ENCODE measurements at places on chromosomes 12 and 14.
A peak's percentile ranks its signal among the peaks of the same experiment; 100 is the strongest.

DNA sequence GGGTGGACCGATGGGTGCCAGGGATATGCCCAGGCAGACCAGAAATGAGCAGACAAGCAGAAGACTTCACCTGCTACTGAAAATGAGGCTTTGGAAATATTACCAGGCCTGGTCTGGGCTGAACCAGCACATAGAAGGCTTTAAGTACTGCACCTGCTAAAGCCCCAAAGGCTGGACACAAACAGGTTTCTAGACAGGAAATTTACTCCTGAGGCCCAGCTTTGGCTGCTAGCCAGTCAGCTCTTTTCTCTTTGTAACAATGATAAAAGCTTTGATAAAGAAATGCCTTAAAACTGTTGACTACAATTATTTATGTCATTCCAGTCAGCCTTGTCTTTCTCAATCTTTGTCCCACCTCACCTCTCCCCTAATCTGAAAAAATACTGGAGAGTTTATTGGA, 228.9 kb upstream of the EGLN3 start:
- peak; percentile 76 for DNase-seq

DNA sequence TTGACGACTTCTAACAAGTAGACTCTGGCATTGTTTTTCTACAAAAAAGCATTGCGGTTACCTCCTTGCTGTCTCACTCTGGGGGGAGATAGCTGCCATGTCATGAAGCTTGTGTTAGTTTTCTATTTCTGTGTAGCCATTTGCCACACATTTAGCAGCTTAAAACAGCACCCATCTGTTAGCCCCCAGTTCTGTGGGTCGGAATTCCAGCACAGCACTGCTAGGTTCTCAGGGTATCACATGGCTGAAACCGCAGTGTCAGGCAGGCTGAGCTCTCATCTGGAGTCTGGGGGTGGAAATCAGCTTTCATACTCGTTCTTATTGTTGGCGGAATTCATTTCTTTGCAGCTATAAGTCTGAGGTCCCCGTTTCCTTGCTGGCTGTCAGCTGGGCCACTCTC, 19.9 kb upstream of the STXBP6 start:
- no peak for DNase-seq

DNA sequence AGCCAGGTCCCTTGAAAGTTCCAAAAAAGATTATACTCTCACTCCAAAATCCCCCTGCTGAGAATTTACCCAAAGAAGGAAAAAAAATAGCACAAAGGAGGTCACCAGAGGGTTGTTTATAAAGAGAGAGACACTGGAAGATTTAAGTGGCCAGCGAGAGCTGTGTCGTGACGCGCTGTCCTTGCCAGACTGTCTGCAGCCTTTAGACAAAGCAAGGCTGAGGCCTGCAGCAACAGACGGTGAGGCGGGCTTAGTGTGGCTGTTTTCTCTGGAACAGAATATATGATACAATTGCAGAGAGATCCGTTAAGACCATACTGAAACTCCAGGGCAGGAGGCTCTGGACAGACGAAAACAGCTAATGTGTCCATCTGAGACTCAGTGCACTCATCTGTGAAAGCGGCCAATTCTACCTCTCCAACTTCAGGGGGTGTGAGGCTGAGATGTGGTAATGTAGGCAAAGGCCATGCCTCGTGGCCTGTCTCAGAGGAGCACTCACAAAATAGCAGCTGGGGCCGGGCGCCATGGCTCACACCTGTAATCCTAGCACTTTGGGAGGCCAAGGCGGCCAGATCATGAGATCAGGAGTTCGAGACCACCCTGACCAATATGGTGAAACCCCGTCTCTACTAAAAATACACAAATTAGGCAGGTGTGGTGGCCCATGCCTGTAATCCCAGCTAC, 36.2 kb downstream of the ANAPC7 start:
- no peak for DNase-seq

GRCh38 chr12:15977999-15978951, 67.1 kb downstream of the DERA start:
- DNase-seq: no peak

- no peak for DNase-seq
Observed at GRCh38 chr14:106269029-106269428, 742.6 kb downstream of the TMEM121 start.

DNA sequence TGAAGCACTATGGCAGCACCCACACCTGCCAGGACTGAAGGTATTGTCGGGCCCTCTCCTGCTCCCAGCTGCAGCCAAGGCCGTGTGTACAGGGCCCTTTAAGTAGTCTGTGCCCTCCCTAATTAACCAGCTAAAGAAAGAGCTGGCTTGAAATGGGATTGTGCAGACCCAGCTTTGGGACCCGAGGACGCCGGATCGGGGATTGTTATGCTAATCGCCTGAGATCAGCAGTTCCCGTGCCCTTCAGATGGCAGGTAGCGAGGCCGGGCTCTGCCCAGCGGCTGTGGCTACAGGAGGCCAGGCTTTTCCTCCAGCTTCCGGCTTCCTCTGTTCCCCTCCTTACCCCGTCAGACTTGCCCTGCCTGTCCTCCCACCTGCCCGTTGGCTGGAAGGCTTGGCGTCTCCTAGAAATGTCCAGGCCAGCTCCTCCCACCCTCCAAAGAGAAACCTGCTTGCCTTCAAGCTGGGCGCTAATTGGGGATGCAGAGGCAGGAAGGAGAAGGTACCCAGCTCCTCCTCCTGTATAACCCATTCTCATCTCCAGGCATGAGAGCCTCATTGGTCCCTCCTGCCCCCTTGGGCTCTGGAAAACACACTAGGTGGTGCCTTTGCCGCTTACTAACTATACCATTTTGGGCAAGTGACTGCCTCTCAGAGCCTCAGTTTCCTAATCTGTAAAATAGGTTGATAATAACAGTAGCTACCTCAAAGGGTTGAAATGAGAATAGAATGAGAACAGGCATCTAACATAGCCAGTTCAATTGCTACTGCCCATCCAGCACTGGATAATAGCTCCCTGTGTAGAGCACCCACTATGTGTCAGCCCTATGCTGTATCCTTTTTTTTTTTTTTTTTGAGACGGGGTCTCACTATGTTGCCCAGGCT, 25.8 kb upstream of the MSI1 start:
- DNase-seq: peak; percentile 88

GRCh38 chr14:74911221-74911620, 11.8 kb downstream of the RPS6KL1 start:
- no peak for DNase-seq

DNA sequence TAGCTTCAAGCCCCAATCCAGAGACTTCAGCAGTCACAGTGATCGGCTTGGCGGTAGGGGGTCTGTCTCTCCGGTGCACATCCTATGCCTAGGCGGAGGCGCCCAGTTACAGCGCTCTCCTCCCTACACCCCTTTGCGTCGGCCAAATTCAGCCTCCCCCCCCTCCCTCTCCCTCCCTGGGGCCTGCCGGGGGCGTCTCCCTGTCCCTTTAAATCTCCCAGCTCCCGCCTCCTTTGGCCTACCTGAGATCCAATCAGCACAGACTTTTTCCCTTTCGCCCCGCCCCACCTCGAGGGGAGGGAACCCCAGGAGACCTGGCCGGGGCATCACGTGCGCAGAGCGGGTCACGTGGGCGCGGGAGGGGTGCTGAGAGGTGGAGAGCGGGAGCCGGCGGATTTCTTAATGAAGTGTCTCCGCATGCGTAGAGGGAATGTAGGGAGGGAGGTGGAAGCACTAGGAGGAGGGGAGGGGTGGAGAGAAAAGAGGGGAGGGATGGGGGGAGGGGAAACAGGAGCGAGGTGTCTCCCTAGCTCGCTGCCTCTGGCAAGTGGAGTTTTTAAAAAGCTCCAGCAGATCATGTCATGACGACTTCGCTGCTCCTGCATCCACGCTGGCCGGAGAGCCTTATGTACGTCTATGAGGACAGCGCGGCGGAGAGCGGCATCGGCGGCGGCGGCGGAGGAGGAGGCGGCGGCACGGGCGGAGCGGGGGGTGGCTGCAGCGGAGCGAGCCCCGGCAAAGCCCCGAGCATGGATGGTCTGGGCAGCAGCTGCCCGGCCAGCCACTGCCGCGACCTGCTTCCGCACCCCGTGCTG, at the start of gene HOXC13:
Gene HOXC13 (plus strand): TSS at position 506 of the 815 bp plus-strand sequence. CDS start 76 bp downstream, at position 582.
- peak; percentile 99 for DNase-seq

DNA sequence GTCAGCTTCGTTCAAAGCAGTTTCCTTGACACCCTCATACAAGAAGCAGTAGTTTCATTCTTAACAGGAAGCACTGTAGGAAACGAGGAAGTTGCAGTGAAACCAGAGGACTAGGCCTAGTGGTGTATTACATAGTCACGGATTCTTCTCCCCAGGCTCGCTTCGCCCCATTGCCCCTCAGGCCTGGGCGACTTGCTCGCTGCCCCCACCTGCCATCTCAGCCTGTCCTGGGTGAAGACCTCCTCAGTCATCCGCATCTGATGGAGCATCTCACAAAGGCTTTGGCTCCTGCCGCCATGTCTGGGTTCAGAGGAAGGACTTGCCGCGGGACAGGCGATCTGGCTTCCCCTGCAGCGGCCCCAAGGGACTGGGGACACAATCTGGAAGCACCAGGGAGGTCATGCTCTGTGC, 93.5 kb downstream of the LMNTD1 start:
- DNase-seq: no peak

DNA sequence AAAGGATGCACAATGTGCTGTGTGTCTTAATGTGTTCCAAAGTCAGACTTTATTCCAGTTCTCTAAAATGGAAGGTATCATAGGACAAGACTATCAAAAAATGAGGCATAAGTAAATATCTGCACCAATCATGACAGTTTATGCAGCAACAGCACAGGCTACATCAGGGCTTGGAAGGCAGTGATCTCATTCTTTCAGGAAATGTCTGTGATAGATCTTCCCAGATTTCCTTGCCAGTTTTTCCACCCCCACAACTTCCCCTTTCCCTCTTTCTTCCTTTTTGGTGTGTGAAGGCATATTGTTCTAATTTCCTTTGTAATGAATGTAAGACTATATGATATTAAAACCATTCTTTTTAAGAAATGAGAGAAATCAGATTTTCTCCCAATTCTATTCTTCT, 326.7 kb downstream of the ATP23 start:
- DNase-seq: no peak

DNA sequence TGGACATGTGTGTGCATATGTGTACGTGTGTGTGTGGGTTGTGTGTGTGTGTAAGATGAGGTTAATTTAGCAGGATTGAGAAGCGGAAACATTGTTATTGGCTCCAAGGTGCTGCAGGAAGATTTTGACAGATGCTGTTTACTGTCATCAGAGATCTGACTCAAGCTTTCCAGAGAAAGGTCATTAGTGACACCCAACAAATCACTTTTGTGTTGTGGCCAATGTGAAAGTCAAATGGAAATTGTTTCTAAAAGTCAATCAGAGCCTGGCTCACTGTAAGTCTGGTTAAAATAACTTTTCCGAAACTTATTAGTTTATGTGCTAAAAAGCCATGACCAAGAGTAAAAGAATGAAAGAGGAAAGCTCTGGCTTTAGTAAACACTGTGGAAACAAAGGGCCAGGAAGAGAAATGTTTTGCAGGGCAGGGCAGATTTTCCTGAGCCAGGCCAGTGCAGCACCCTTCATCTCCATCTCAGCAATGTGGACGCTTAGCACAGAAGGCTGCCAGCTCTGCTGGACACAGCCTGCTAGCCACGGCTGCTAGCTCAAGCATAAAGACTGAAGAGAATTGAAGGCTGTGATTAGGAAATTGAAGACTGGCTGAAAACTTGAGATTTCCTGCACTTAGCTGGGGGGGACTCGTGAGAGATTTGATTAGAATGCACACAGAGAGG, 235.8 kb downstream of the NEDD1 start:
- DNase-seq: no peak

DNA sequence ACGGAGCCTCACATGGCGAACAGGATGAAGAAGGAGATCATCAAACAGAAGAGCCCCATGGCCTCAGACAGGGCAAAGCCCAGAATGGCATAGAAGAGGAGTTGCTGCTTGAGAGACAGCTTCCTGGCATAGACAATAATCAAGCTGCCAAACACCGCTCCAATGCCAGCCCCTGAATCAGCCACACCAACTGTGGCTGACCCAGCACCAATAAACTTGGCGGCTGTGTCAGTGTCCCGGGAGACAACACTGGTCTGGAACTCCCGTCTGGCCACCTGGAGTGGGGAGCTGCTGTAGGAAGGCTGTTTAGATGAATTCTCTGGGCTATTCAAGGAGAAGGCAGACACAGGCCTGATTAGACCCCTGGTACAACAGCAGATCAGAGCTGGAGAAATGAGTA, 100.1 kb downstream of the HEATR5A start:
- DNase-seq: no peak

DNA sequence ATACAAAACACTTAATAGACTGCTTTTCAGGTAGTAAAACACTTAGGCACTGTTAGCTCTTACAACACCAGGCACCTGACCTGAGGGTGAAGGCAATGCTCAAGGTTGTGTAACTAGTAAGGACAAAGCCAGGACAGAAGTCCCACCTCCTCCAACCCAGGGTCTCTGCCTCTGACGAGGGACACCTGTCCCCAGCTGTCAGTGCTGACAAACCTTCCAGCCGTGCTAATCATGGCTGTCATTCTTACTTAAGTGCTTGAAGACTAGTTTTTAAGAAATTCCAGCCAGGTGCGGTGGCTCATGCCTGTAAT, 62.5 kb upstream of the MAX start:
- DNase-seq: no peak

DNA sequence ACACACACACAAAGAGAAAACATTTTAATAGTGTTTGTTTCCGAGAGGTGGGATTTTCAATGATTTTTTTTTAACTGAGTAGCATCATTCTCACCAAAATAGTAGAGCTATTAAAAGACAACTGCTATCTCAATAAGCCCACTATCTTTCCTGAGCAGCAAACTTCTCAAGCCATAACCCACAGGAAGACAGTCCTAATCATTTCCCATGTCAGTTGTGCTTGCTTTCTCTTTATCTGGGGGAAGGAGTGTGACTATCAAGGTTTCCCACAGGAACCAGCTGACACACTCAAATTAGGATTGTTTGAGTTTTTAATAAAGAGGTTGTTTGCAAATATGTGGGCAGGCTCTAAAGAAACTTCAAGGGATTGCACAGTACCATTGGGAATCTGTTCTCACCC, 4.9 kb upstream of the MAX start:
- DNase-seq: no peak

- no peak for DNase-seq
Observed at GRCh38 chr14:55075628-55076175, 24.3 kb downstream of the MAPK1IP1L start.

DNA sequence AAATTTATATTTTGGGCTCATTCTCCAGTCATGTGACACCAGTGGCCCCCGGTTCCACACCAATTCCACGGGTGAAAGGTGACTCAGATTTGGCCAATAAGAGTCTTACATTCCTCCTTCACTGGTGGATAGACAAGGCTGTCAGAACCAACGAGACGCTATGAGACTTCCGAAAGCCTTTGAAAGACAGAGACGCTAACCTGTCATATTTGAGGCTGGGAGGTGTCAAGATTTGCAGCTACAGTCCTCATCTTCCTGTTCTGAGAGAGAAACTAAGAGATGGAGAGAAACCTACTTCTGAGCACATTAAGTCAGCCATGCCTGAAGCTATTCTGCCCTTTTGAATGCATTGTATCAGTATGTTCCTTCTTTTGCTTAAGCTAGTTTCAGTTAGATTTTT, 171.2 kb downstream of the FLRT2 start:
- no peak for DNase-seq

- DNase-seq: no peak
Observed at GRCh38 chr12:110508071-110508586, 6.0 kb downstream of the RAD9B start.

GRCh38 chr14:52266782-52267181, 716 bp upstream of the PTGDR start:
- no peak for DNase-seq

All from NCI-H774 (cell line).